Activated T-cell treated with anti-CD3 and anti-CD28 coated beads, Interleukin-2, amount 50 U/mL, for 48 hours (primary cell): ENCODE measurements at places on chromosomes 16 and 17.

DNA sequence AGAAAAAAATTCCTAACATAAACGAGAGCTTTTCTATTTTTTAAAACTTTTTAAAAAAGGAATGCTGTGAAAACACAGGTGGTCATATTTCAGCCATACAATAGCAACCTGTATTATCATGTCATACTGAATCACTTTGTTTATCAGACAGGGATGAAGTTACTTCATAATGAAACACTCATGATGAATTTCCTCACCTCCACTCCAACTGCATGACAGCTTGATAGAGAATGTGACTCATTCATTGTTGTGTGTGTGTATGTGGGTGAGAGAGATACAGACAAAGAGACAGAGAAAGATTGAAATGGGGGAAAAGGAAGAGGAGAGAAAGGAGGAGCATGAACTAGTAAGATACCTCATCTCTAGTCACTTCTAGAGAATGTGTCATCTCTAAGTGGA, 109.0 kb downstream of the SYCE1L start:
- DNase-seq, result no peak

DNA sequence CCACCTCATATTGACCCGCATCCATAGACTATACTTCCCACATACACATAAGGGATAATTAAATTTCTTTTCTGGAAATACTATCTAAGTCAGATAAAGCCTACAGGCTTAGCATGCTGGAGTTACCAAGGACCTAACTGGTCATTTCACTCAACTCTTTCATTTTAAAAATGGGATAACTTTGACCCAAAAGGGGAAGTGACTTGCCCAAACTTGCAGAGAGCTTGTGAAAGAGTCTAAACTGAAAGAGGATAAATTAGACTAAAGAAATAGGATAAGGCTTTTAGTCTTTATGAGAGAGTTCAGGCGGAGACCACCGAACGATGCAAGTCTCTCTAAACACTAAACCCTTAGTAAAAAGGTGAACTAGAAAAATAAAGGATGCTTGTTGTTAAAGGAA, 3.9 kb upstream of the KRT33A start:
- no peak for DNase-seq

- no peak for DNase-seq
Measured at GRCh38 chr17:13888056-13888609, 181.2 kb upstream of the COX10 start.

DNA sequence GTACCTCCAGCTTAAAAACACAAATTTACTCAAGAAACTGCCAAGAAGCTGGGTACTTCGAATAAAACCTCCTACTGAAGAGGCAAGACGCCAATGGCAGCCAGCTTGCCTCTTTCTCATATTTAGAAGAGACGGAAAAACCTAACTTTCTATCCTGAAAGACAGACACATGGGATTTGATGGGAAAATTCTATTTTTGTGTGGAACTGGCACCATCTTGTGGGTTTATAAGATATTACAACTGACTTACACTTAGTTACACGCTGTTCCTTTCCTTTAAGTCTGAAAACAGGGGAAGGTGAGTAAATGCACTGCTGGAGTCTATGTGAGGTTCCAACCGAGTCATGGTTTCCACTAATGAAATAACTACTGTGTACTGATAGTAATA, 10.3 kb downstream of the ZNF18 start:
- DNase-seq, result no peak

DNA sequence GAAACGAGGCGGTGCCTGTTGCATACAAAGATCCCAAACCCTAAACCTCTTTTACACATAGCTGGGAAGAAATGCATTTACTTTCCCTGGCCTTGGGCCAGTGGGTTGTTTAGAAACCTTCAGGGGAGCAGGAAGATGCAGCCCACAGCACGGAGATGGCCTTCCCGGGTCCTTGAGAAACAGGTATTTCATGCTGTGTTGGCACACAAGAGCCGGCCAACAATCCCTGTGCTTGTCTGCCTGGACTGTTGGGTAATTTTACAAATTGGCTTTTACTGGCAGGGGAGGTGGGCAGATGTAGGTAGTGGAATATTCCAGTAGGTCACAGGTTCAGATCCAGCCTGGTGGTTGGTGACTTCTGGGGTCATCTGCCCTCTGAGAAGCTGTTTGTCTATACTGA, 148.0 kb downstream of the FOXL1 start:
- no peak for DNase-seq

GRCh38 chr17:57565176-57565575, 179.9 kb downstream of the CCDC182 start:
- no peak for DNase-seq

GRCh38 chr16:26765087-26765486, 301.6 kb upstream of the C16orf82 start:
- no peak for DNase-seq

GRCh38 chr16:60031740-60032139, 1297.6 kb upstream of the GOT2 start:
- DNase-seq, result no peak

GRCh38 chr16:24035127-24035842, 199.5 kb downstream of the PRKCB start:
- peak; percentile 42 for DNase-seq

DNA sequence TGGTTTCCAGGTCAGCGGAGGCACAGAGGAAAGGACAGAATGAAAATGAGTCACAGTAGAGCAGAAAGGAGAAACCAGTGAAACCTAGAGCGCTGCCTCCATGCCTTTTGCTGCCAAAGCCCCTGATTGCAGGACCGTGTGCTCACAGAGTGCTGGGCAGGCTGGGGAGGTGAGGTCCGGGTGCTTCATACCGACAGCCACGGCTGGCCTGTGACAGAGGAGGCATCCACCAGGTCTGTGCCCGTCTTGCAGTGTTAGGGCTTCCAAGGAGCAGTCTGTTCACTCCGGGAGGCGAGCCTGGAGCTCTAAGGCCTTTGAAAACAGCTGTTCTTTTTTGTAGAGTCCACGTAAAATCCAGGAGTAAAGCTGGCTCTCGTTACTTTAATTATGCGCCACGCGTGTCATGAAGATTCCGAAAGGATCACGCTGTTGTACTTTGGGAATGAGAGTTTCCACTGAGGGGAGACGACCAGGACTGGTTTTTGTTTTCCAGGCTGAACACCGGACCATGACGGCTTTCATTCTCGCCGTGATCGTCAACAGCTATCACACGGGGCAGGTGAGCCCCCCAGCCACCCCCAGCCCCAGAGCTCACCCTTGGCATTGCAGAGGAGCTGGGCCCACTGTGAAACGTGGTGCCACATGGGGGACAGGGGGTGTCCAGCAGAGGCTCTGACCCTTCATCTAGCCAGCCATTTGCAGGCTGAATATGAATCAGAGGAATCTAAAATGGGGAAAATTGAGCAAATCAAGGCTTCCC, 108.5 kb upstream of the CHMP6 start:
- no peak for DNase-seq

GRCh38 chr17:30379303-30379902, 676 bp downstream of the CPD start:
- peak; percentile 65 for DNase-seq

DNA sequence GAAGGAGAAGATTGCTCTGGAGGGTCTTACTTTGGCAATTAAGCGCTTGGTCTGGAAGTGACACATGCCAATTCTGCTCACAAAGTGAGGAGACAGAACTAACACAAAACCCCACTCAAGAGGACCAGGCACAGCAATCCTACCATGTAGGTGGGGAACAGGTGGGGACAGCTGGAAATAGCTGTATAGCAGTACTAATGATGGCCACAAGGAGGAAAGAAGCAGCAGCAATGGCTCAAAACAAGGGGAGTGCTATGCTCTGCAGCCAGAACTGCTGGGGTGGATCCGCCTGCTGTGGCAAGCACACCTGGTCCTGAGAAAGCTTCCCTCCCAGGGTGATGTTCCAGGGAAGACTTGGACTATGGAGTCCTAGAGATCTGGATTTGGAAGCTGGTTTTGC, 17.0 kb upstream of the TMEM132E start:
- no peak for DNase-seq

DNA sequence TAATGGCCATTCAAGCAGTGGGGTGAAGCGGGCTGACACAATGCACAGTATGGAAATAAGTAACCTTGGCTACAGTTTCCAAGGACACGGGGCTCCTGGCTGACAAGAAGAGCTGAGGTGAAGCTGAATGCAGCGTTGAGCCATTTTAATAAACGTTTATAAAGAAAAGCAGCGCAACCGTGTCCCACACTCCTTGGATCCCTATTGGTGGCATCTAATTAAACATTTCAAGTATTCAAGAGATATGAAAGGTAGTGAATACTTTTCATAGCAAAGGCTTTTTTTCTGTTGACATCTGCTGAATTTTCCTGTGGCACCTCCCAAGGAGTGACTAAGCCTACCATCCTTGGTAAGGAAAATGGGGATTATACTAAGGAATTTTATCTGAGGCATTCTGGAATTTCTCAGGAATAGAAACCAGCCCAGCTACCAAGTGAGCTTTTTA, 26.5 kb downstream of the DUSP14 start:
- no peak for DNase-seq

GRCh38 chr17:30808785-30809286, 15.7 kb downstream of the CRLF3 start:
- DNase-seq, result peak; percentile 42

DNA sequence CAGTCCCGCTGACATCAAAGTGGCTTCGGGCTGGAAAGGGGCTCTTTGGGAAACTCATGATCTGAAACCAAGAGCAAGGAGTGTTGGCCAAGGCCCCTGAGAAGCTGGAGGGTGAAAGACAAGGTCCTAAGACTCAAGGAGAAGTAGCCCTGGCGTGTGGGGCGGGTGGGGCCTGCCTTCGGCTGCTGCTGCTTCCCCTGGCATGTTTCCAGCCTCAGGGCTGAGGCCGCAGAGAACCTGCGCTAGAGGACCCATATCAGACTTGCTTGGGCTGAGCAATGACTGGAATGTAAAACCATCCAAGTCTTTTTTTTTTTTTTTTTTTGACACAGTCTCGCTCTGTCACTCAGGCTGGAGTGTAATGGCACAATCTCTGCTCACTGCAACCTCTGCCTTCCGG, 67.5 kb upstream of the GCSH start:
- DNase-seq, result no peak

DNA sequence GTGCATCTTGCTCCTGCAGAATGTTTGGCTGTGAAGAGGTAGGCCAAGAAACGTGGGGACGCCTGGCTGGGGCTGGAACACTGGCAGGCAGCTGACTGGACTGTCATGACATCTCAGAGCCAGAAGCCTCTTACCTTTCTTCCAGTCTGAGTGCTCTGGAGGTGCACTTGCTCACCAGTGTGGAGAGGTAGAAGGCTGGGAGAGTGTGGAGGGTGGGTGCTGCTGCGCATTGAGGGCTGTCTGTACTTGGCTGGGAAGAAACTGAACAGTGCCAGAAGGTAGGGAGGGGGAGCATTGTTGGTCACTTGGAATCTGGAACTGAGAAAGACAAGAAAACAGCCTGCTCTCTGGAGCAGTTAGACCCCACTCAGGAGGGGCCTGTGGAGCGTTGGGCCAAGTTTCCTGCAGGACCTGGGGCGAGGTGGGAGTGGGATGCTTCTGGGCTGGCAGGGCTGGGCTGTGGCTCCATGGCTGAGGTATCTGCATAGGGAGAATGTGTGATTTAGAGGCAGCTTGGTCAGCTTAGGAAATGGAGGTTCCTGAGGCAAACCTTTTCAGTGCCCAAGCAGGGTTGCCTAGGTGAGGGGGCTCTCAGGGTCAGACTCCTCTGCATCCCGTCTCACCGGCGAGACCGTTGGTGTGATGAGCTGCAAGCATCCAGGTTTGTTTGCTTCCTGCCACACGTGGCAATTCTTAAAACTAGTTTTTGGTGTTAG, 55.1 kb downstream of the KSR1 start:
- DNase-seq, result no peak

- no peak for DNase-seq
Measured at GRCh38 chr16:77111056-77111565, 79.9 kb upstream of the MON1B start.

- no peak for DNase-seq
Measured at GRCh38 chr17:75114552-75115314, 5.0 kb downstream of the ARMC7 start.

DNA sequence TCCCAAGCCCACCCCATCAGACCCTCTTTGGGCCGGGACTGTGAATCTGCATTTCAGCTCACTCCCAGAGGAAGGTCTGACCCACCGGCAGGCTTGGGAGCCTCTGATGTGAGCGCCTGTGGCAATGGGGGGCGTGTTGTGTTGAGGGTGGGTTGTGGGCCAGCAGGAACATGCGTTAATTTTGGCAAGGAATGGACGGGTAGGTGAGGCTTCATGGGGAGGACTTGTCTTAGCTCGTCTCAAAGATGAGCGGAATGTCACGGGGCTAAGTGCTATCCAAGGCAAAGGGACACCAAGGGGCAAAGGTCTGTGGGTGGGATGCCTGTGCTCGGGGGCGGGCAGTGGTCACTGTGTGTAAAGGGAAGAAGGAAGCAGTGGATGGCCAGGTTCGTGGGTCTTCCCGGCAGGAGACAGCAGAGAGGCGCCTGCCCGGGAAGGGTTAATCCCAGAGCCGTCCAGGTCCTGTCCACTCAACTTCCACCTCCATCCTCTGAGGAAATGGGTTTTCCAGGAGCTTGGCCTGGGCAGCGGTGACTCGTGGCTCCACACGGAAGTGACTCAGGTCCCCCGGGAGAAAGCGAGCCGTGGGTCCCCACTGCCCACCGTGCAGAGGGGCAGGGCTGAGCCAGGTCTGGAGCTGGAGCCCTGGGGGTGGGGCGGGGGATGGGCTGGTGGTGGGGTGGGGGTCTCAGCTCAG, 17.4 kb downstream of the ADGRG1 start:
- DNase-seq, result no peak

- DNase-seq, result no peak
Measured at GRCh38 chr16:66824006-66824405, 6.8 kb downstream of the NAE1 start.

DNA sequence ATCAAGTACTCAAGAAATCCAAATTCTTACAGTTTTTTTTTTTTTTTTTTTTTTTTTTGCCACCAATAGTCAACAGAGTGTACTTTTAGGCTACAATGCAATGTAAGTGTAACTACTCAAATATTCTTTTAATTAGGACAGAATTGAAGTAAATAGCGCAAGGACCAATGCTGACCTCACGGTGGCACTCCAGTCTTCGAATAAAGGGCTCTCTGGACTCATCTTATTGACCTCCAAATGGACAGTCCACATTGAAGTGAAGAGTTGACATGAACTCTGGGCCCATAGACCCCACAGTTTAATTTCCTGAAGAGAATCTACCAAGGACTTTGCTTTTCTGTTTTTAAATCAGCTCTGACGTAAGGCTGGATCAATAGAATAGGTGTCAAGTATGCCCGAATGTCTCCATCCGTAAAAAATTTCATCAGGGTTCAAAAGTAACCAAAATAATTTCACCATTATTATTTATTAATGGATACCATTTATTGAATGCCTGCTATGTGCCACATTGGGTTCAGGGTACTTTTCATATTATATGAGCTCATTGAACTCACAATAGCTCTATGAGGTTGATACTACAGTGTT, 7.3 kb upstream of the DDX52 start:
- DNase-seq, result no peak

- no peak for DNase-seq
Measured at GRCh38 chr17:71441098-71441497, 679.7 kb upstream of the SOX9 start.
